HTR-8/SVneo (cell line): ENCODE measurements at places on chromosomes 4 and X.

- no peak for DNase-seq
Measured at GRCh38 chr4:159107203-159107925, 4.5 kb downstream of the RAPGEF2 start.

GRCh38 chr4:173088144-173088543, 80.5 kb upstream of the GALNT7 start:
- DNase-seq = no peak

DNA sequence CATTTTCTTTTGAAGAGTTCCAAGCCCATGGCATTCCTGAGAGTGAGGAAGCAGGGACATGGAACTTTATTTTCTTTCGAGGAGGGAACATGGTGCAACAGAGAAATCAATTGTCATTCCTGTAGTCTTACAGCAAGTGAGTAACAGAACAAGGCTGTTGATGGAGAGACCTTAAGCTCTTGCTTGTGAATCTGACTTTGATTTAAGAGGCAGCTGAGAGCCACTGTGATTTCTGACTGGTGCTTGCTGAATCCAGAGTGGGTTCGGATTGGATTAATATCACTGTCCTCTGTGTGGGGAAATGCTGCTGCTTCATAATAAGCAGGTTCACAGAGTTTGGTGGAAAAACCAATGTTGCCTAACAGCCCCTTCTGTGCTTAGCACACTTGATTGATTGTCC, 4.7 kb upstream of the ATP1B4 start:
- no peak for DNase-seq

- no peak for DNase-seq
Measured at GRCh38 chr4:127246963-127247952, 385.5 kb upstream of the INTU start.

- no peak for DNase-seq
Measured at GRCh38 chrX:96182366-96182765, 502.3 kb upstream of the DIAPH2 start.
